T-helper 1 cell treated with Interleukin-12 subunit alpha and Interleukin-12 subunit beta and Interleukin-4 antibody, amounts not matched to agents 30 ng/mL and 1 ng/mL, for 36 hours (primary cell): ENCODE measurements at places on chromosomes 7 and 10. TPM values are rescaled to one million over a fixed set of nuclear protein-coding genes. Genes with fewer than 3 reads are reported as not detected.

CC2D2B gene
- total RNA-seq = 0.76 and 1.6 TPM in 2 replicates

FEZF1 gene
- not detected in 2 replicates for total RNA-seq

ATP6V0A4 gene
- total RNA-seq = 0.25 and 0.66 TPM in 2 replicates

HGF gene
- 0.44 and 0.54 TPM in 2 replicates for total RNA-seq
